ACHN (cell line): ENCODE measurements at places on chromosomes 12 and 14.

DNA sequence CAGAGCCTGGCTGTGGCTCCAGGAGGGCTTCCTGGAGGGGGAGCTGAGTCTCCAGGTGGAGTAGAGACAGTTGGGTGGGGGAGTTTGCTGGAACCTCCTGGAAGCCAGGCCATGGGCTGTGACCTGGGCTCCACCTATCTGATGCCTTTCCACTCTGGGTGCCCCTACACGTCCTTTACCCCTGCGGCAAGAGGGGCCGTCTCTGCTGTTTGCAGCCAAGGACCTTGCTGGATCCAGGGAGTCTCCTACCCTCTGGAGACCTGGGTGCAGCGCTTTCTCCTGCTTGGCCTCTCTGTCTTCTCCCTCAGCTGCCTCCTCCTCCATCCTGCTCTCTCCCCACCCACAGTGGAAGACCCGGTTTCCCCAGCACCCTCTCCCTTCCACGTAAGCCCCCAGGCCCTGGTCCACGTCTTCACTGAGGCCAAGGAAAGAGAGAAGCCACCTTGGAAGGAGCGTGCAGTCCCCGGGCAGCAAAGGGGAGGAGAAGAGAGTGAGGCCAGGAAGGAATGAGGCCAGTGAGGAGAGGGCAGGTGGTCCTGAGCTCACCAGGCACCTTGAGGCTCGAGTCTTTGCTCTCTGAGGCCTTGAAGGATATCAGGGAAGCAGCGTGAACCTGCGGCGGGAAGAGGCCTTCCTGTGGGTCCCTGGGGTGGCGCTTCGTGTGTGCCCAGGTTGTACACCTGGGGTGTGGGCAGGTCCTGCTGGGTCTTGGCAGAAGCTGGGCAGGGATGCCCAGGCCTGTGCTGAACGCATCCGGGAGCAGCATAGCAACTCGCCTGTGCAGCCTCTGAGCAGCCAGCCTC is 294.3 kb upstream of the RTL1 start:
- DNase-seq: no peak

GRCh38 chr12:62843716-62844115 is 91.2 kb downstream of the PPM1H start:
- no peak for DNase-seq

- peak; percentile 71 for DNase-seq
Measured at GRCh38 chr12:45914090-45914489, 76.3 kb downstream of the SCAF11 start.

DNA sequence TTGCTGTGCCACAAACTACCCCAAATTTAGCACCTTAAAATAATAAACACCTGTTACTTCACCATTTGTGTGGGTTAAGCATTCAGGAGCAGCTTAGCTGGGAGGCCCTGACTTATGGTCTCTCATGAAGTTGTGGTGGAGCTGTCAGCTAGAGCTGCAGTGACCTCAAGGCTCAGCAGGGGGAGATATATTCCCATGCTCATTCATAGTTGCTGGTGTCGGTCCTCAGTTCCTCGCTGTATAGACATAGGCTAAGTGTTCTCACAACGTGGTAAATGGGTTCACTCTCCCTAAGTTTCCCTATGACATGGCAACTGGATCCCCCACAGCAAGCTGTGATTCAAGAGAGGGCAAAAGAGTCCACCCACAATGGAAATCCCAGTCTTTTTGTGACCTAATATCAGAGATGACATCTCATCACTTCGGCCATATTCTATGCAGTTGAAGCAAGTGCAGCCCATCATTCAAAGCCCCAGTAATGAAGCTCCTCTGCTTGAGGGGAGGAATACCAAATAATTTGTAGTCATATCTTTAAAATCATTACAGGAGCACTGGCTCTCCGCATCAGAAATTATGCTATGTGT is 41.1 kb downstream of the PRB3 start:
- peak; percentile 64 for DNase-seq

DNA sequence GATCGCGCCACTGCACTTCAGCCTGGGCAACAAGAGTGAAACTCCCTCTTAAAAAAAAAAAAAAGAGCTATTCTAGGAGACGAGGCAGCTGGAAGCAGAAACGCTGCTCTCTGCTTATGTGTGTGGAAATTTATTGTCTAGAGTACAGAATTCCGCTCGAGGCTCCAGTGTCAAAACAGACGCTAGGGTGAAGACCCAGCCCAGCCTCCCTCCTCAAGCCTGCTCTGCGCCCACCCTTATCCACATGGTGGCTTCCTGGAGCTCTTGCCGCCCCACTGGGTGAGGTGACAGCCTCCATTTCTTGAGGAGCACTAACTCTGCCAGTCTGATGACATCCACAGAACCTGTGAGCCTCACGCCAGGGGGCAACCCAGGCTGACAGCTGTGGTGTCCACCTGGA is 49.5 kb upstream of the DLK1 start:
- no peak for DNase-seq

- DNase-seq: peak; percentile 83
Measured at GRCh38 chr12:53213348-53213747, 6.3 kb upstream of the ITGB7 start.

DNA sequence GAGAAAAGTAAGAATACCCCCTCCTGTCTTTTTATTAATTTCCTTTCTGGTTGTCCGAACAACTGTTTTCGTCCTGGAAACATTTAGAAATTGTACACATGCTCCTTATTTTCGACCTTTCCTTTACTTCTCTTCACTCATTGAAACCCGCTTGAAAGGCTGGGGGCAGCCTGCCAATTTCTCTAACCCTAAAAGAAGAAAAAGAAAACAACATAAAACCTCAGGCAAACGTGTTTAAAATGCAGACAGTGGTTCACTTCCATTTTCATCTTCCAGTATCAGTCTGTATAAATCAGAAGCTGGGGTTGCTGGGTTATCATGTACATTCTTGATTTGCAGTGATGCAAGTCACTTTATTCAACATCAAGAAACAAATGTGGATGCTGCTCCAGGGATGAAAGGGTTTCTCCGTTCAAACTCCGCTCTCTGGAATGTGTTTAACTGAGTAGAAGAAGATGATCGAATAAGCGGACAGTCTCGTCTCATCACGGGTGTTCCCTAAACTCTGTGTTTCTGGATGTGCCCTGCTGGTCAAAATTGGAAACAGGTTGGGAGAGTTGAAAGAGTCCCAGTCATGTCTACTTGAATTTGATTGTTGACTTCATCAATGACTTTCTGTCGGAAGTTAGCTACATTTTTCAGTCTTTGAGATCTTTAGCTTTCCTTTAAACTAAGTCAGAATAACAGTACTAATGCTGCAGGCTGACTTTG is 1042.2 kb downstream of the BCL11B start:
- DNase-seq: no peak

DNA sequence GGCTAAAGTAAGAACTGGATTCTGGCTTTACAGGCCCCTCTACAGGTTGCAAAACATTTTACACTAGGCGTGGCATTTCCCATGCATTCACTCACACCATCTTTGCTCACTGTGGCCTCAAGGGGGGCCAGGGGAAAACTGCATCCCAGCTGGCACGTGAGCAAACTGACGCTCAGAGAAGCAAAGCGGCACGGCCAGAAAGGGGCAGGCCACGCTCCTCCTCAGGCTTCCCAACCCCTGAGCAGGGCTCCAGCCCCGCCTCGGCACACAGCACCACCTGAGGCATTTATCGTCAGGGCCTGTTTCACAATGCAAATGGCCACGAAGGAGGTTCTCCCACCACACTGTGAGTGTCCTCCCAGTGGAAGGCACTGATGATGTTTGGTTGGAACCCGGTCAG is 90.8 kb downstream of the BCL11B start:
- no peak for DNase-seq

- DNase-seq: no peak
Measured at GRCh38 chr14:99260116-99260515, 11.9 kb downstream of the BCL11B start.
